NCI-H524 (cell line): ENCODE measurements at places on chromosomes 1 and 21.

GRCh38 chr21:44958471-44959191 is 18.8 kb downstream of the SLX9 start:
- DNase-seq: no peak

DNA sequence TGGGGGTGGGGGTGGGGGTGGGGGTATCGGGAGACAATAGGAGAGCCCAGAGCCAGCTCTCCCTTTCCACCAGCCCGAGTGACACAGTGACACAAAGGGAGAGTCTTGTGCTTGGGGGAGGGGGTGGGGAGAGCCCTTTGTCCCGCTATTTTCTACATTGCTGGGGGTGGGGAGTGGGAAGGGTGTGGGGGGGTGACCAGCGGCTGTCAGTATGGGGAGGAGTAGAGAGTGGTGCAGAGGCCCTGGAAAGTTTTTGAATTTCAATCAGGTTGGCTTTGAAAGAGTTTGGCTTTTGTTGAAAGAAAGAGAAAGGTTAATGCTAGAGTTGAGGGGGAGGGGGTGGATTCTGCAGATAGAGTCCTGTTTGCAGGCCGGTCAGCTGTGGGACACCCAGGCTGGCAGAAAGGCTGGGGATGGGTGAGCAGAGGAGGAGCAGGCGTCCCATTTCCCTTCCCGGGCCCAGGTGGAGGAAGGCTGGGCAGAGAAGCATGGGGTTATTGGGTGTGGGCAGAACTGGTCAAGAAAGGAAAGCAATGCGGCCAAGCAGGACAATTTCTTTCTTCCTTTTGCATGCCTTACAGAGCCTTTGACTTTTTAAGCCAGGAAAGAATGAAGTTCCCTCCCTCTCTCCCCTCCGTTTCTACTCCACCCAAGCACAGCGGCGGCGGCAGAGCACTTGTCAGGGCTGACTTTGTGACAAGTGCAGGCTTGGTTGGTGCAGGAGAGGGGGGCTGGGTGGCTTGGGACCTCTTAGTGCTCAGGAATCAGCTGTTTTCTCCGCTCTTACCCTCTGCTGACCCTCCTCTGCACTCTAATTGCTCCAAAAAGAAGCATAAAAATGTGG is 96.2 kb downstream of the RNF220 start:
- no peak for DNase-seq

DNA sequence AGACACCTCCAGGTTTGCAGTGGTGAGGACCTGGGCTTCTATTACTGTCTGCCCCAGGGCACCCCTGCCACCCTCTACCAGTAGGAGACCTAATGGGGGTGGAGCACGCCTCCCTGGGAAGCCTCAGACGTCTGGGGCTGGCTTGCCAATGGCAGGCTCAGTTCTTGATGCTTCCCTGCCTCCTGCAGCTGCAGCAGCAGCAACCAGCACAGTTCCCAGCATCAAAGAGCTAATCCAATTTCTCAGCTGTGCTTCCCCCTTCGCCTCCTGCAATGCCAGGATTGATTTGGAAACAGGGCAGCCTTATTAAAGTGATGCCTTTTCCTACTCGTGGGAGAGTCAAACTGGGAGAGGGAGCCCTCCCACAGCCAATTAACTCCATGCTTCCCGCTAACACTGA is 8.2 kb downstream of the SYT2 start:
- no peak for DNase-seq

GRCh38 chr1:9311029-9311428 is 18.3 kb downstream of the SPSB1 start:
- DNase-seq: no peak

DNA sequence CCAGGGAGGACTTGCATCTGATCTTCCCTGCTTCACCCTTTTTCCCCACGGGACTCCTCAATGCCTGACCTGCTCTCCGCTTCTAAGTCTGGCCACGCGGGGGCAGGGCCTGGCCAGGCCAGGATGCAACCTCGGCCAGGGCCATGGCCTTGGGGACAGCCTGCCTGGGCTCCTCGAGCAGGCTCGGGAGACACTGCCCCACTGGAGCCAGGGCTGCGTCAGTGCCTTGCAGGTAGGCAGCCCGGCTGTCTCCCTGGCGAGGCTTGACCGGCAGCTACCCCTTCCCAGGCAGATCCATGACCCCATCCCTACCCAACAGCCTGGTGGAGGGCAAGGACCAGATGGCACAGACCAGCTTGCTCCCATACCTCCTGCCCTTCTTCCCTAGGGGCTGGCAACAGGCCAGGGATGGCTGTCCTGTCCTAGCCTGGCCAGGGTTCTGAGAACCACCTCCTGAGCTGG is 2.7 kb upstream of the PRDM16 start:
- DNase-seq: no peak

GRCh38 chr1:28921286-28921869 is 7.0 kb downstream of the EPB41 start:
- peak; percentile 38 for DNase-seq

- DNase-seq: no peak
Measured at GRCh38 chr1:162502077-162502476, 4.5 kb downstream of the UHMK1 start.

DNA sequence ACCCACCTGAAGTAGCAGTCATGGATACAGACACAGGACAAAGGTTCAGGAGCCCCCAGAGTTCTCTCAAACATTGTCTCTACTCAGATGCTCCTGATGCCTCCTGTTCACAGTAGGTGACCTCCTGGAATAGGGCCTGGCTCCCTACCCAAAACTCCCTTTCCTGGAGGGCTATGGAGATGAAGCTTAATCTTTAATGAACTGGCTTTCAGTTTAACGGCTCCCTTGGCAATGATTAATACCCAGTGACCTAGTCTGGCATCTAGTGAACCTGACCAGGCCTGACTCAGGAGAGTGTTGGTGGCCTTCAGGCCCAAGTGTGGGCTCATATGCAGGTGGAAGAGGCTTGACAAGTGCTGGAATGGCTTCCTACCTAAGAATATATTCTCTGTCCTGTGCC is 65.2 kb upstream of the TRABD2B start:
- DNase-seq: no peak

GRCh38 chr1:116340506-116341231 is 32.4 kb upstream of the ATP1A1 start:
- DNase-seq: no peak

DNA sequence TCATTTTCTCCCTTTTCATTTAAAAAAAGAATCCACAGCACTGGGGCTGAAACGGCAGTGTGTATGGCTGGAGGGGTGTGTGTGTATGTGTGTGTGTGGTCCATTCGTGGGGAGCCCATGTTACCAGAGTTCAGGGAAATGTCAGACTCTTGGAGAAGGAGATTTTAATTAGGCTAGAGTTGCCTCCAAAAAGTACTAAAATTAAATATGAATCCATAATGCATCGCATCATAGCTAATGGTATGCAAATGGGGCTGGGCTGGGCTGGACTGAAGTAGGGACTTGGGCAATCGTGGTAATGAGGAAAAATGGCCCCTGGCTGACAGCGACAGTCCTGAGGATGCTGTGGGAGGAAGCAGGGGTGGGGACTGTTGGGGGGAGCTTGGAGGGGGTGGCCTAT is 24.8 kb downstream of the GRIK3 start:
- no peak for DNase-seq

- no peak for DNase-seq
Measured at GRCh38 chr1:64561993-64562392, 92.1 kb downstream of the CACHD1 start.

GRCh38 chr21:17449701-17450100 is 63.1 kb upstream of the CXADR start:
- no peak for DNase-seq

GRCh38 chr1:23564529-23565122 is 5.3 kb upstream of the ID3 start:
- DNase-seq: no peak

DNA sequence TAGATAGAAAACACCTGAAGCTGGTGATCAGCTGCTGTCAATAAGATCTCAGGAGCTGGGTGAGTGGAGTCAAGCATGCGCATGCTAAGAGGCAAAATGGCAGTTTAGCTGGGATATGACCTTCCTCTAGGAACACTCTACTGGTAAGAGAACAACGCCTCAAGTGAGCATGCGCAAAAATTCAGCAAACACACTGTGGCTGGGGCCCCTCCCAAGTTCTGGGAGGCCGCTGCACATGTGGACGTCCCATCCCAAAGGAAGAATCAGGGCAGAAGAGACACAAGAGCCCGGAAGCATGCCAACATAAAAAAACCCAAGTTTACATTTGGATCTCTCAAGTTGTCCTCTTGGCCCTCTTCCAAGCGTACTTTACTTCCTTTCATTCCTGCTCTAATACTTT is 126.3 kb upstream of the F3 start:
- DNase-seq: no peak

- DNase-seq: peak; percentile 82
Measured at GRCh38 chr1:93878889-93879586, at the start of gene DNTTIP2. TSS of gene DNTTIP2 (minus strand) at chr1:93879206. CDS start at chr1:93879148, 58 bp downstream.

GRCh38 chr1:8410791-8411190 is 92.9 kb downstream of the SLC45A1 start:
- DNase-seq: no peak

- DNase-seq: peak; percentile 52
Measured at GRCh38 chr21:20760221-20760620, 238.0 kb upstream of the NCAM2 start.

- DNase-seq: peak; percentile 21
Measured at GRCh38 chr1:17438318-17439249, 893 bp downstream of the RCC2 start.

- DNase-seq: no peak
Measured at GRCh38 chr1:24459551-24460266, 42.9 kb upstream of the RCAN3 start.

GRCh38 chr1:169698976-169699375 is 12.4 kb downstream of the SELL start:
- DNase-seq: no peak

DNA sequence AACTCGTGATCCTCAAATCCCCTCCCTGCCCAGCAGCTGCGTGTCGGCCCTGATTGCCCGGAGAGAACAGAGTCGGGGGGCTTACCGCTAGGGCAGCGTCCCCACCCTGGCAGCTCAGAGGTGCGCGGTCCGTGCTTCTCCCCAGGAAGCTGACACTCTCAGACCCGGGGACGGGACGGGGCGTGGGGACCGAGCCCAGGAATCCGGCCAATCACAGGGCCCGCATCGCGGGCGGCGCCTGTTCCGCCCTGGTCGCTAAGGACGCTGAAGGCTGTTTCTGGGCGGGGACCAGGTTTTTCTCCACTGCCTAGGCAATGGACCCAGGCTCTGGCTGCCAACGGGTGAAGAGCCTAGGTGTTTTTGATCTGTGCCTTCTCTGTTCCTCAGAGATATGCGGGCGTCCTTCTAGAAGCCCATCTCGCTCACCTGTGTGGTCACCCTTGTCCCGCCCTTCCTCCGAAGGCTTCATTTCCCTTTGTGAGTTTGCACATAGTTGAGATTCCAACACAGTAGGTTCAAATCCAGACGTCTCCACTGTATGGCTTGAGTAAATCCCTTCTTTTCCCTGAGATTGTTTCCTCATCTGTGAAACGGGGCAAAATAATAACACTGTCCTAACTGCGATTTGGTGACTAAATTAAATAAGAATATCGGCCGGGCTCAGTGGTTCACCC is at the start of gene C1orf87:
Gene C1orf87 (minus strand): TSS at position 166 of the 674 bp plus-strand sequence. CDS start 1,127 bp downstream, outside the sequence.
- no peak for DNase-seq

GRCh38 chr1:12296623-12297022 is 66.8 kb downstream of the VPS13D start:
- no peak for DNase-seq

- DNase-seq: no peak
Measured at GRCh38 chr1:183694066-183694465, 41.0 kb upstream of the APOBEC4 start.

- no peak for DNase-seq
Measured at GRCh38 chr1:248901578-248901977, 4.5 kb upstream of the PGBD2 start.

DNA sequence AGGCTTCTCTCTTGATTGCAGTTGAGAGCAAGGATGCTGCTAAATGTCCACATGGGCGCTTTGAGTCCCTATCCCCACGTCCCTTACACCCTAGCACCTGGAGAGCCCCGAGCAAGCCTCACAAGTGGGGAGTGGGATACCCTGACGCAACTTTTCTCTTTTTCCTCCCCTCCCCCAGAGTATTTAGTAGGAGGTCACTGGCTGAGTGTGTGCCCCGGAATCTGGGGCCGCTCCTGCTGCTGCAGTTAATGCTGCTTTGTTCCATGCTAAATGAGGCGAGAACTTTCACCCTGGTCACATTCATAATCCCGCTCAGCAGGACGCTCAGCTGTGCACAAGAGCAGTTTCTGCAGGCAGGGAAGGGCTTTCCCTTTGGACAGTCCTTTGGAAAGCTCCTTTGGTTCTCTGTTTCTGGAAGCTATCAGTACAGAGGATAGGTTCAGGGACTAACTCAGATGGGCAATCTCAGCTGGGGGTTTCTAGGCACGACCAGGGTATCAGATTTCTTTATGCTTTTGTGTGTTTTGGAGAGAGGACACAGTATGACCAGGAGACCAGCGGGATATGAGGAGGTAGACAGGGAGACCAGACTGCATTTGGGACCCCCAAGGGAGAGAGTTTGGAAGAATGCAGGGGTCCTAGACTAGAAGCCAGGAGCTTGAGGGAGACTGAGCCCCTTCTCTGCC is 75.9 kb downstream of the NOS1AP start:
- peak; percentile 17 for DNase-seq

DNA sequence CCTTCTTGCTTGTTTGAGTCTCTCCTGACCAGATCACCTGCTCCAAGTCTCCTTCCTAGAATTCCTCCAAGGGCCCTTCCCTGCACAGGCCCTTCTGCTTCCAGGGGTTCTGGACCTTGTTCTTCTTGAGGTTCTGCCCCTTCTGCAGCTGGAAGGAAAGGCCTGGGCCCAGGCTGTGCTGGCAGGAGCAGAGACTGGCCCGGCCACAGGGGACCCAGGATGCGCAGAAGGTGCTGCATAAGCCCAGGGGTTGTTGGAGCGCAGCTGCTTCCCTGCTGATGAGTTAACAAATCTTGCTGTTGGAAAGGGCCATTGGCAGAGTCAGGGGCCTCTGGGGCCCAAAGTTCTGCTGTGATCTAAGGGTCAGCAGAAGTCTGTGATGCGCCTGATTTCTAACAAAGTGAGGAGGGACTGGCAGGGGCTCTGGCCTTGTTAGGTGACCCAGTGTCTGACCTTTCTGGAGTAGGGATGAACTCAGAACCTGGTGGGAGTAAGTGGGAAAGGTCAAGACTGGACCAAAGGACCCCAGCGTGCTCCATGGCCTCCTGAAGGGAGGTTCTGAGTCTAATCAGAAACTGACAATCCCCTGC is 509.8 kb downstream of the PTPRU start:
- DNase-seq: no peak

GRCh38 chr1:7207875-7208646 is 422.8 kb downstream of the CAMTA1 start:
- peak; percentile 67 for DNase-seq

DNA sequence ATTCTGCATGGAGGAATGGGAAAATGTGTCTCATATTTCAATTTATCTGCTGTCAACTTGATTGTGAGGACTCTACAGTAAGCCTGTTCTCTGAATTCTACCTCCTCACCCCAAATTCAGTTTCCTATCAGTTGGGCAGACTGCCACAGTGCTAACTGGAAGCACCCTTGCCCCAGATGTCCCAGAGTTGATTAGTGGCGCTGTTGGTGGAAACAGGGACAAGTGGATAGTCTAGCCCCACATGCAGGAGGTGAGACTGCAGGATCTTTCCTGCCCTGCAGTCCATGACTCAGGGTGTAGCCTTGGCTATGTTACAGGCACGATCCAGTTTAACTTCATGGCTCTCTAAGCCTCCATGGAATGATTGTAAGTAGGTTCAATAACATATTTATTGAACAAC is 22.1 kb downstream of the ADAM30 start:
- no peak for DNase-seq

- no peak for DNase-seq
Measured at GRCh38 chr1:225700889-225701465, 48.1 kb upstream of the ENAH start.

- DNase-seq: no peak
Measured at GRCh38 chr1:12095452-12096263, 32.6 kb downstream of the TNFRSF8 start.
